ENCODE measurements at places on chromosomes 2 and 18. TPM values are rescaled to one million over a fixed set of nuclear protein-coding genes. Genes with fewer than 3 reads are reported as not detected.

GRCh38 chr2:223084873-223085272, 32.9 kb downstream of the KCNE4 start:
- H3K27ac ChIP-seq: peak overlapping the region; percentile 66
- peaks cover 3% of the 10 kb centered on the region for H3K27me3 ChIP-seq
- DNase-seq: no peak
- H3K36me3 ChIP-seq: no peaks in the 10 kb centered on the region

DNA sequence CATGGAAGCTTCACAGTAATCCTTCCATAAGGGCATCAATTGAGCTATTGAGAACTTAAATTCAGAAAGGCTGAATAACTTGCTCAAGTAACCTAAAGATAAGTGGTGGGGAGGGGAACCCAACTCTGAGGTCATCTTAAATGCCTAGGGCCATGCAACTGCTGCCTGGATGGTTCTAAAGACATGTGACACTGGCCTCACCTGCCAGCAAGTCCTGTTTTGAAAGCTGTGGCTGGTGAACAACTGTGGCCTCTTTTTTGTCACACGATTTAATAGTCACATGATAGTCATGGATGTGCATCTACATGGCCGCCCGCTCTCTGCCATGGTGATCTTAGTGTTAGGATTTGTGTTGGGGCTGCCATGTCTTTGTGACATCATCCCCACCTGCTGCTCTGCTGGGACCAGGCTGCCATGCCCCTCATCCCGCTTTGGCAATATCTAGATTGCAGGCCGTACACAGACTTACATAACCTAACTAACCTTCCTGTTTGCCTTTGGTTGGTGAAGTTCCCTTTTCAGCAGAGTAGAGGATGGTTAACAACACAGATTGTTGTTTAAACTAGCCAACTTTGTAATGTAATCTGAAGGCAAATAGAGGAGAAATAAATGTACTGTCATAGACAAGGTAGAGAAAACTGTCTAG, 177.9 kb upstream of the SH3BP4 start:
- no peak overlapping the region for H3K4me3 ChIP-seq
- H3K4me1 ChIP-seq: peaks cover 7% of the 10 kb centered on the region
- H3K27ac ChIP-seq: no peak overlapping the region
- H3K36me3 ChIP-seq: peaks cover 8% of the 10 kb centered on the region
- peaks cover 5% of the 10 kb centered on the region for H3K27me3 ChIP-seq

- no peak overlapping the region for H3K4me3 ChIP-seq
- H3K4me1 ChIP-seq: peaks cover 5% of the 10 kb centered on the region
- H3K36me3 ChIP-seq: no peaks in the 10 kb centered on the region
- no peak for DNase-seq
These were observed 309.0 kb upstream of the GULP1 start for GRCh38 chr2:187982668-187983067.

Gene NOSTRIN
- not detected for total RNA-seq

GRCh38 chr2:52960881-52961280, 806.7 kb upstream of the CHAC2 start:
- H3K27me3 ChIP-seq: no peaks in the 10 kb centered on the region
- no peak overlapping the region for H3K27ac ChIP-seq
- H3K4me1 ChIP-seq: no peaks in the 10 kb centered on the region
- DNase-seq: no peak

Measured in glutamatergic neuron (in vitro differentiated cells).